ENCODE measurements at places on chromosomes 1 and 21. TPM values are rescaled to one million over a fixed set of nuclear protein-coding genes. Genes with fewer than 3 reads are reported as not detected.

- peak; percentile 57 for DNase-seq
Measured at GRCh38 chr1:86703696-86704457, 499 bp upstream of the SH3GLB1 start.

- peak; percentile 63 for DNase-seq
Measured at GRCh38 chr1:114315631-114316030, 162.0 kb upstream of the SYT6 start.

DNA sequence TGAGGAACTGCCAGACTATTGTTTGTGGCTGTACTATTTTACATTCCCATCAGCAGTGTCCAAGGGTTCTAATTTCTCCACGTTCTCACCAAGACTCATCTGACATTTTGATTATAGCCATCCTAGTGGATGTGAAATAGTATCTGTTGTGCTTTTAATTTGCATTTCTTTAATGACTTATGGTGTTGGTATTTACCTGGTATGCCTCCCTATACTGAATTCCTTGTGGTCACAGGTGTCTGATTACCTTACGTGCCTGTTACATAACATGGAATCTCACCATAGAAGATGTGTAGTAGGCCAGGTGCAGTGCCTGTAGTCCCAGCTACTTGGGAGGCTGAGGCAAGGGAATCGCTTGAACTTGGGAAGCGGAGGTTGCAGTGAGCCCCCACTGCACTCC lies 13.5 kb downstream of the ZYG11A start:
- no peak for DNase-seq

GRCh38 chr1:43803105-43803504 lies 95.8 kb downstream of the ST3GAL3 start:
- DNase-seq: no peak

- peak; percentile 90 for DNase-seq
Measured at GRCh38 chr1:23282957-23283356, 61.1 kb downstream of the HNRNPR start.

- no peak for DNase-seq
Measured at GRCh38 chr1:192488058-192488457, 87.5 kb upstream of the RGS1 start.

DNA sequence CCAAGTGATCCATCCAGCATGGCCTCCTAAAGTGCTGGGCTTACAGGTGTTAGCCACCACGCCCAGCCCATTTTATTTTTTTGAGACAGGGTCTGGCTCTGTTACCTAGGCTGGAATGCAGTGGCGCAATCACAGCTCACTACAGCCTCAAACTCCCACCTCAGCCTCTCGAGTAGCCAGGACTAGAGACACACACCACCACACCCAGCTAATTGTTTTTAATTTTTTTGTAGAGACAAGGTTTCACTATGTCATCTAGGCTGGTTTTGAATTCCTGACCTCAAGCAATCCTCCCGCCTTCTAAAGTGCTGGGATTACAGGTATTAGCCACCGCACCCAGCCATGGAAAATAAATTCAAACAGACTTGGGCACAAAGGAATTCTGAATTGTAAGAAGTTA lies 31.9 kb downstream of the PUM1 start:
- DNase-seq: no peak

DNA sequence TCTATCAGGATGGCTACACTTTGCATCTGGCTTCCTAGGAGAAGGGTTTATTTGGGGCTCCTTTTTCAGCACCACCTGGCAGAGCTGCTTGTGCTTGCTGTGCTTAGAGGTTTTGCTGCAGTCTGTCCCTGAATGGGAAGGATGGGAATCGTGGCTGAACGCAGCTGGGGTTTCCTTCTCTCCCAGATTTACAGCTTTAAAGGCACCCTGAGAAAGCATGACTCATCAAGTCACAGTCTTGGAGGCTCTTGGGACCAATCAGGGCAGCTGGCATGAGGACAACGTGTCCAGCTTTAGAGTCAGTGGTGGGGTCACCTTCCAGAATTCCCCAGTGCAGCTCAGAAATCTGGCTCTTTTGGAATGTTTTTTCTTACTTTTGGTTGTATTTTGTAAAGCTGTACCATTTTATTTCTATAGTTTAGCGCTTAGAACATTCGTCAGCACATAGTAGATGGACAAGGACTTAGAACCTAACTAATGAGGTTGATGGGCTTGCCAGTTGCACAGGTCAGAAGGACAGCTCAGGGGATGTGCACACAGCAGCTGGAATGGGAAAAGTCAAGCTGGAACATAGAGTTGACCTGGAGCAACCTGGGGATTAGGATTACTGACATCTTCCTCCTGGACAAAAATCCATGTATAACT lies 222.6 kb downstream of the PRDM2 start:
- no peak for DNase-seq

DNA sequence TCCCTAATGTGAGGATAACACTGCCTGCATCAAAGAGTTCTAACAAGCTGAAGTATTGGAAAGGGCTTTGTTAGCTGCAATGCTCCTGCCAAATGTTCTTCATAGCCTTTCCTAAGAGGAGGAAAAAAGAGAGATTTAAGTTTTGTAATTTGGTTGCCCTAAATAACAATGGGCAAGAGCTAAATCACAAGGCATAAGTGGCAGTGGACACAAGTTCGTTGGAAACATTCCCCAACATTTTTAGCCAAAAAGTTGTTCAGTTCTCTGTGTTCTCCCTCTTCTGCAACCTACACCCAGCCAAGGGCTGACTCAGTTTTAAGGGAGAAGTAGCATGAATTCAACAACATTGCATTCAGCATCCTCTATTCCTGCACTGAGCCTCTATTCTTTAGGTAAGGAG lies 2.6 kb upstream of the UQCRHL start:
- DNase-seq: no peak

GRCh38 chr1:235107368-235108184 lies 21.1 kb downstream of the TOMM20 start:
- DNase-seq: no peak

DNA sequence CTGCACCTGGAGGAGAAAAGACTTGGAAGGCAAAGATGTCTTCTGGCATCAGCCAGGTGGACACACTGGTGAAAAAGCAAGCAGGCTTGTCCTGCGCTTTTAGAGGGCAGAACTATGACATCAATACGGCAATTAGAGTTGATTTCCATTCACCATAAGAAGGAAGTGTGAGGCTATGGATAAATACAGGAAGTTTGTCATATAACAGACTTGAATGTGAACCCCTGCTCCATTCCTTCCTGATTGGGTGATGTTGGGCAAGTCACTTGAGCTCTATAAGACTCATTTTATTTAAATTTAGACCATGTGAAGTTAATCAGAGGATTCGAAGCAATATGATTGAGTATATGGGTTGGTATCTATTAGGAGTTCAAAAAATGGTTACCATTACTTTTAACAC lies 137.8 kb downstream of the PLPP3 start:
- DNase-seq: no peak

- peak; percentile 88 for DNase-seq
Measured at GRCh38 chr1:109979489-109980091, 5.0 kb upstream of the AHCYL1 start.

GRCh38 chr1:226882631-226883409 lies 12.4 kb downstream of the PSEN2 start:
- DNase-seq: peak; percentile 45

- peak; percentile 63 for DNase-seq
Measured at GRCh38 chr1:165387505-165387904, 31.0 kb upstream of the LMX1A start.

- DNase-seq: peak; percentile 70
Measured at GRCh38 chr1:232538224-232538942, 91.5 kb downstream of the SIPA1L2 start.

GRCh38 chr1:14625996-14626395 lies 27.5 kb downstream of the KAZN start:
- DNase-seq: no peak

DNA sequence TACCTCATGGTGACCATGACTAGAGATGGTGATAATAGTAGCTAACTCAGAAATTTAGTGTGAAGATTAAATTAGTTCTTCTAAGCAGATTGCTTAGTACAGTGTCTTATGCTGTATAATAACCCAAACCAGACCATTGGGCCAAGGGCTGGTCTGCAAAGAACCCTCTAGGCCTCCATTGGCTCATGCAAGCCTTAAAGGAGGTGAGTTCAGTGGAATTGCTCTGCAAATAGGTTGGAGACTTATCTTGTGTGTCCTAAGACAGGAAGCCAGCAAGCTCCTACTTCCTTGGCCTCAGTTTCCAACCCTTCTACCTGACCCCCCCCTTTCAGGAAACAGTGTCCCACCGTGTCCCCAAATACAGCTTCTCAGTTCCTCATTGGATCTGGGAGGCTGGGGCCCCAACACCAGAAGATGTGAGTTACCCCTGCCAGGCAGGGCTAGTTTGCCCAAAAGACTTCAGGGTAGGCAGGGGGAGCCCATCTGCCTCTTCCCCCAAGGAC lies 1.9 kb upstream of the MEF2D start:
- peak; percentile 41 for DNase-seq

DNA sequence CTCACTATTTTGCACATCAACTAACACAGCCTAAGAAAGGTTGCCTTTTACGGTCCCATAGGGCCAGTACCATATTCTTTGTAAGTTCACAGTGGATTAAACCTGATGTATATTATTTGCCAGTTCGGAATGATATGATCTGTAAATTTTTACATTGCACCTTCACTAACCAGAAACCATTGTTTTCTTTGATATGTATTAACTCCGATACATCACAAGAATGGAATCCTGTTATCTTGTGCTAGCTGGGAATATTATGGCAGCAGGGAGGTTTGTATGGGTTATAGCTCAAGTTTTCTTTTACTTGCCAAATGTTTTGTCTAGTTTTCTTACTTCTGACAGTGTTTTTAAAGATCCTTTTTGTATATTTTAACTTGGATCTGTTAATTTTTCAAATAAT lies 51.4 kb upstream of the S1PR1 start:
- no peak for DNase-seq

GRCh38 chr21:45471525-45472221 lies 66.7 kb downstream of the COL18A1 start:
- peak; percentile 65 for DNase-seq

GRCh38 chr1:220890602-220891001 lies 11.4 kb downstream of the HLX start:
- DNase-seq: no peak

GRCh38 chr1:8603220-8603616 lies 214.2 kb downstream of the RERE start:
- peak; percentile 51 for DNase-seq

DNA sequence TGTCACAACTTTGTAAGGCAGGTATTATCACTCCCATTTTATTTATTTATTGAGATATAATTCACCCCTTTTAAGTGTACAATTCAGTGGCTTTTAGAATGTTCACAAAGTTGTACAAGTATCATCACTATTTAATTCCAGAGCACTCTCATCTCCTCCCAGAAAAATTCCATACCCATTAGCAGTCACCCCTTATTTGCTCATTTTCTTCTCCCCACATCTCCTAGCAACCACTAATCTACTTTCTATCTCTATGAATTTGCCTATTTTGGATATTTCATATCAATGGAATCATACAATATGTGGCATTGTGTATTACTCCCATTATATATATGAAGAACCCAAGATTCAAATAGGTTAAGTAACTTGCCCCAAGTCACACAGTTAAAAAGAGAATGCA lies 7.0 kb downstream of the DSTYK start:
- peak; percentile 48 for DNase-seq

GRCh38 chr21:34187935-34188334 lies 114.6 kb downstream of the MRPS6 start:
- DNase-seq: peak; percentile 68

DNA sequence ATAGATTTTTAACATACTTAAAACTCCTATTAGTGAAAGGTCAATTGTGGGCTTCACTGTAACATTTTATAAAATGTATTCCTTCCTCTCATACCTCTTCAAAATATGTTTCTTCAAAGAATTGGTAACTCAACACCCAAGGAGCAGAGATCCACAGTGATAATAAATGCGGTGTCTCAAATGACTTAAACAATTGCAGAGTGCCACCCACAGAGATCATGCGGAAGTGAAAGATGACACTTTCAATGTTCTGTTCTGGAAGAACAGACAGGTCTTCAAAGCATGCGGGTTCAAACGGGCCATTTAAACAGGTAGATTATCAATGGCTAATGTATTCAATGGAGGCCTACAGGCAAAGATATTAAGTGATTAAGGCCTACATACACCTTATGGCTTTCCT lies 157.0 kb upstream of the GREM2 start:
- no peak for DNase-seq

DNA sequence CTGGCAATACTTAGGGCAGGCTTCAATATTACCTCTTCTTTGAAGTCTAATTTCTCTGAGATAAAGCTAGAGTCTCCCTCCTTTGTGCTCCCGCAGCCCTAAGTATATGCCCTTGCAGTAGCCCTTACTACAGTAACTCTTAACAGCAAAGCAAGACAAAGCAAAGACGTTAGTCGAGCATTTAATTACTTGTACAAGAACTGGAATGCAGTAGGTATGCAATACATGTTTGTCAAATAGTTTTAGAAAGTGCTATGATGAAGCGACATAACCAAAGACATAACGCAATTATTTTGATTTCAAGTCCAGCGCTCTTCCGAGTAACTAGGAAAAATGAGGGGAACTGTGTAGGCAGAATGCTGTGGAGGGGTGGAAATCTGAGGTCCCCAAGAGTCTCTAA lies 1.6 kb downstream of the P3H1 start:
- DNase-seq: peak; percentile 41

DNA sequence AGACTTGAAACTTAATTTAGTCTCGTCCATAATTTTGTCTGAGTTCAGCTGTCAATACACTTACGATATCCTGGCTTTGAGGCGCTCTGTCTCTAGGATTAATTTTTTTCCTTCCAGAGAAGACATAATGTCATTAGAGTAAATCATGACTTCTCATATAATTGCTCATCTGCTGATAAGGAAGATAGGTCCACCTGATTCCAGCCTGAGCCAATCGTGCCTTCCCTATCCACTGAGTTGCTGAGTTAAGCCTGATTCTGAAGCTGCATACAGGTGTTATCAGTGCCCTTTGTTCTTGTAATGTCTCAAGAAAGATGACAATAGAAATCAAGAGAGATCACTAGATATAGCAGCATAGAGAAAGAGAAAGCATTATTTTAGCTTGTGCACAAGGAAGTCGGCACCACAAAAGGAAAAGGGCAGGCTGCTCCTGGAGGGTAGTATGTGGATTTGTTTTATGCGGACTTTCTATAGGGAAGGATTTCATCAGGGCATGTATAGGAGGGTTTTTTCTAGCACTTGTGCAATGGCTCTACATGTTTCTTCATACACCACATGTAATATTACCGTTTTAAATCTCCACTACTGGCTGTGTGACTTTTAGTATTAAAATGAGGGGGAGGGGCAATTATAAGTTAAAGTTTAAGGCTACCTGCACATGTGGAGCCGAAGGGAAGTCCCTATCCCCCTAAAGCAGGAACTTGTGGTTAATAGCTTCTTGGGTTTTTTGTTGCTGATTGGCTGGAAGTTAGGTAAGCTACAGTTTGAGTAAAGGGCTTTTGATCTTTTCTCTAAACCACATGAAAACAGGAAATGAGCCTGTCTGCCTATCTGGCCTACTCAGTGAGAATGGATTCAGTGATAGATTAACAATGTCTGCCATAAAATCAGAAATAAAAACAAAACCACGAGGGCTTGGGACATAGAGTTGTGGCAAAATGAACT lies 133.4 kb downstream of the PLPPR5 start:
- DNase-seq: no peak

- DNase-seq: no peak
Measured at GRCh38 chr1:66998972-66999371, 55.0 kb downstream of the SLC35D1 start.

NBPF4 gene
- not detected for polyA plus RNA-seq

LDLRAD1 gene
- not detected for polyA plus RNA-seq

SMCP gene
- polyA plus RNA-seq: not detected

OPTC gene
- not detected for polyA plus RNA-seq

RHD gene
- polyA plus RNA-seq: 0.33 TPM

KRTAP22-1 gene
- polyA plus RNA-seq: not detected

ETV3L gene
- polyA plus RNA-seq: not detected

FAM151A gene
- polyA plus RNA-seq: not detected

FOXE3 gene
- 0.13 TPM for polyA plus RNA-seq

UHMK1 gene
- polyA plus RNA-seq: 21.3 TPM

LCE1C gene
- not detected for polyA plus RNA-seq

RSPO1 gene
- polyA plus RNA-seq: not detected
